Myocyte (in vitro differentiated cells): ENCODE measurements at places on chromosomes 3 and 15. TPM values are rescaled to one million over a fixed set of nuclear protein-coding genes. Genes with fewer than 3 reads are reported as not detected.

DNA sequence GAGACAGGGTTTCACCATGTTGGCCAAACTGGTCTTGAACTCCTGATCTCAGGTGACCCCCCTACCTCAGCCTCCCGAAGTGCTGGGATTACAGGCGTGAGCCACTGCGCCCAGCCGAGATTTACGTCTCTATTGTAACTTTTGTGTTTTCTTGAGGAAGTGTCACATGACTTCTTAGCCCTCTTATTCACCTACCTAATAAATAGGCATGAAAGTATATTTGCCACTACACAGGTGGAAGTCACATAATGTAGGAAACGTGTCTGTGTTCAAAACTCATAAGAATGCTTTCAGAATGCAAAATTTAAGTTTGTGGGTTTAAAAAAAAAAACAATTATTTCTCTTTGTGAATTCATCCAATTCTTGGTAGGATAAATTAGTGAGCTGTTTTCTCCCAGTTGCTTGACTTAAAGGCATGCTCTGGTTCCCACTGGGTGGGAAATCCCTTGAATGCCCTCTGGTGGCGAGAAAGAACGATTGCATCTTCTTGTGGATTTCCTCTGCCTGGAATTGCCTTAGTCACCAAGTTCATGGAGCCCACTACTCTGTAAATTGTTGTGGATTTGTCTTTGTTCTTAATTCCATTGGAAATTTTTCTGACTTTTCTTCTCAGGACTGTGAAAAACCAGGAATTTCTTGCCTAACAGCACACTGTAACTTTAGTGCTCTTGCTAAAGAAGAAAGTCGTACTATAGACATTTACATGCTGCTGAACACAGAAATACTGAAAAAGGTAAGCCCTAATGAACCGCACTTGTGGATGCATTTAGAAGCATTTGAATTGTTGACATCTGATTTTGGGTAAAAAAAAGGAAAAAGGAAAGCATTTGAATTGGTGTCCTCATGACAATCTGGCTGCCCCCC is 82.2 kb upstream of the CTDSPL start:
- DNase-seq: peak; percentile 81

- DNase-seq: no peak
Measured at GRCh38 chr3:132368962-132369361, 48.3 kb upstream of the DNAJC13 start.

Gene CNOT10
- total RNA-seq: 14.7 and 17.1 TPM in 2 replicates

- DNase-seq: no peak
Measured at GRCh38 chr3:35677797-35678196, 38.5 kb downstream of the ARPP21 start.

GRCh38 chr15:82805994-82806406 is at the start of gene FSD2:
FSD2 (minus strand) TSS chr15:82806069; CDS start chr15:82787390, 18,679 bp downstream.
- peak; percentile 93 for DNase-seq

- no peak for DNase-seq
Measured at GRCh38 chr3:123353227-123353849, 95.6 kb downstream of the ADCY5 start.

DNA sequence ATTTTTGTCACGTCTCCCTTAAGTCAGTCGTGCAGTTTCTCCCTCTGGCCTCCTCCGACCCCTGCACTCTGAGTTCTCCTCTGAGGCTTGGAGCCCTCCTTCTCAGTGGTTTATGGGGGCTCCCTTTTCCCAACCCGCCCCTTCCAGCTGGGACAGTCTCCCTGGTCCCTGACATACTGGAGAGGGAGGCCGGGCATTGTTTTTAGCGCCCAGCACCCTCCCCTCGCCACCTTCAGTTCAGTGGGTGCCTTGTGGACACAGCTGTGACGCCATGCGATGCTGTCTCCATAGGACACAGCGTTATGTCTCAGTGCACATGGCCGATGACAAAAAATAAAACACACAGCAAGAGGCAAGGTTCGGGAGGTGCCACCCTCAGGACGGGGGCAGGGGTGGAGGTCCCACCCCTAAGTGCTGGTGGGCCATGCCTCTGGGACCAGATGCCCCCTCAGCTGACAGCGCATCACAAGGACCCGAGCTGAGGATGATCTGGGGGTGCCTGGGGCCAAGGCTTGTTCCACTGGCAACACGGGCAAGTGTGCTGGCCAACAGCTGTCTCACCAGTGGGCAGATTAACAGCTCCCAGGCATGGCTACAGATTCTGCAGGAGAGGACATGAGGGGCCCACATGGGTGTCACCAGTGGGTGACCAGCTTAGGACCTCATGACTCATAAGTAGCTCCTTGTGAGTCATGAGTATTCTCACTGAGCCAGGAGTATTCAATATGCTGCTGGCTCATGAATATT is 81.6 kb downstream of the PLXNA1 start:
- peak; percentile 20 for DNase-seq

DNA sequence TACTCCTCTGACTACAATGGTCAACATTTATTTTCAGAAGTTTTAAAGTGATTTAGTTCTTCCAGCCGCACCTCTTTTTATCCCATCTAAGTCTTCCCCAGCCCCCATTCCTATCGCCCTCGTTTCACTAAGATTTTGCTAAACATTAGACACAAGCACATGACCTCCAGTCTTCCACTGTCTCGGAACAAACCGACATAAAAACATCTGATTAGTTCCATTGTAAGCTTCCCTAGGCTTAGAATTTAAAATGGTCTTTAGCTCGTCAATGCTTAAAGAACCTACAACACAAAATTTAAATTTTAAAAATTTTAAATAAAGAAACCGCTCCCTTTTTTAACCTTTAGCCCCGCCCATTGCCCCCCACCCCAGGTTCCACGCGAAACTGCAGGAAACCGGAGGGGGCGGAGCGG is 284 bp upstream of the TSC22D2 start:
- no peak for DNase-seq

DNA sequence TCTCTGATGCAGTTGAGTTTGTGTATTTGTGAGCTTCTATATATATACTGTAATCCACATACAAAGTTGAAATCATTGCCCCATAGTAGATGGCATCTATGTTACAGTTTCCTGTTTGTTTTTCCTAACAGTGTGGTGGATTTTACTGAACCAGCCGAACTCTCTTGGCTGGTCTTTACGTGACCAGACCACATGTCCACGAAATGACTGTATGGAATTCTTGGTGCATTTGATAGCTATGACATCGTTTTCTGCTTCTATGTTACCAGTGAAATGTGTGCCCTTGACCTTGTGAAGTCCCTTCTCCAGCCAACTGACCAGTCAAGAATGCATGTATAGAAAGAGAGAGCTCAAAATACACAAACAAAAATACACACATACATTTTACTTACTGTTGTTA is 1.8 kb downstream of the KCNMB2 start:
- DNase-seq: no peak

Gene SLITRK3
- not detected in 2 replicates for total RNA-seq

GRCh38 chr3:101195951-101196713 is 124.2 kb downstream of the IMPG2 start:
- peak; percentile 82 for DNase-seq

GRCh38 chr15:62665449-62665848 is 377.1 kb upstream of the TPM1 start:
- peak; percentile 9 for DNase-seq

Gene DNAJB8
- not detected in 2 replicates for total RNA-seq

- DNase-seq: peak; percentile 54
Measured at GRCh38 chr15:68833700-68834331, 13.1 kb upstream of the ANP32A start.

- DNase-seq: no peak
Measured at GRCh38 chr3:187550446-187550845, 119.7 kb downstream of the SST start.

Gene IGSF10
- total RNA-seq: 0.13 and 0.26 TPM in 2 replicates

- DNase-seq: peak; percentile 52
Measured at GRCh38 chr15:39127151-39127790, 453.6 kb upstream of the THBS1 start.

Gene CRYGS
- total RNA-seq: 0.47 and 0.48 TPM in 2 replicates

Gene ACKR4
- total RNA-seq: not detected in 2 replicates

DNA sequence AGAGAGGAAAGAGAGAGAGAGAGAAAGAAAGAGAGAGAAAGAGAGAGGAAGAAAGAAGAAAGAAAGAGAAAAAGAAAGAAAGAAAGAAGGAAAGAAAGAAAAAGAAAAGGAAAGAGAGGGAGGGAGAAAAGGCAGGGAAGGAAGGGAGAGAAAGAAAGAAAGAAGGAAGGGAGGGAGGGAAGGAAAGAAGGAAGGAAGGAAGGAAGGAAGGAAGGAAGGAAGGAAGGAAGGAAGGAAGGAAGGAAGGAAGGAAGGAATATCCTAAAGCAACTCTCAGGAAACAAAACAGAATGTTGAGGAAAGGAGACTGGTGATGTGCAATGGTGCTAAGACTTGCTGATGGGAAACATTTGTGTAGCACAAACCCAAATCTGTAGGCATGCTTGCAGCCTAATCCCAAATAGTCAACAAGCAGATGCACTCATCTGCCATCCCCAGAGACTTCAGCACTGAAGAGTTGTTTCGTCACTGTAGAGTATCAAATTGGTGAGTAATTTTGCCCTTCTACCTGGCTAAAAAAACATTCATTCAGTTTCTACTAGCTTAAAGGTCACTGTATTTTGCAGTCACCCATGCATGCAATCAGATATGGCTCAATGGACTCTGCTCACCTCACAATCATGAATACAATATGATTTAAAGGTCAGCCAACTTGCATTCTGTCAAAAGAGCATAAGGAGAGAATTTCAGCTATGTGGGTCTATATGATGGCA is 480.3 kb downstream of the FGF12 start:
- no peak for DNase-seq

- DNase-seq: no peak
Measured at GRCh38 chr3:197795200-197795599, 4.1 kb downstream of the LRCH3 start.

DNA sequence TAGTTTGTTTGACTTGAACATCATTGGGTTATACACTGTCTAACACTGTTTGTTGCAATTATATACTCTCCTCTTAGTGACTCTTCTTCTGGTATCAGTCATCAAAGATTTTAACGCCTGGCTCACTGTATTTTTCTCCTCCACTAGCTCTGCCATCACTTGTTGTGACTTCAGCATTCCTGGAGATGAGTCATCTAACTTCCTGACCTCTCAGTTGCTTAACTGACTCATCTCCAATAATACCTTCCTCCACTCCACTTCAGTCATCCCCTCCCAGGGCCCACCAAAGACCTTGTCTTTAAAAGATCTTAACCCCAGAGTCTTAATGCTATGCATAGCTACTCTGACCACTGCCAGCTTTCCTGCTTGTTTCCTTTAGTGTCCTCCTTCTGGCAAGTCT is 28.6 kb upstream of the CLSTN2 start:
- peak; percentile 60 for DNase-seq

DNA sequence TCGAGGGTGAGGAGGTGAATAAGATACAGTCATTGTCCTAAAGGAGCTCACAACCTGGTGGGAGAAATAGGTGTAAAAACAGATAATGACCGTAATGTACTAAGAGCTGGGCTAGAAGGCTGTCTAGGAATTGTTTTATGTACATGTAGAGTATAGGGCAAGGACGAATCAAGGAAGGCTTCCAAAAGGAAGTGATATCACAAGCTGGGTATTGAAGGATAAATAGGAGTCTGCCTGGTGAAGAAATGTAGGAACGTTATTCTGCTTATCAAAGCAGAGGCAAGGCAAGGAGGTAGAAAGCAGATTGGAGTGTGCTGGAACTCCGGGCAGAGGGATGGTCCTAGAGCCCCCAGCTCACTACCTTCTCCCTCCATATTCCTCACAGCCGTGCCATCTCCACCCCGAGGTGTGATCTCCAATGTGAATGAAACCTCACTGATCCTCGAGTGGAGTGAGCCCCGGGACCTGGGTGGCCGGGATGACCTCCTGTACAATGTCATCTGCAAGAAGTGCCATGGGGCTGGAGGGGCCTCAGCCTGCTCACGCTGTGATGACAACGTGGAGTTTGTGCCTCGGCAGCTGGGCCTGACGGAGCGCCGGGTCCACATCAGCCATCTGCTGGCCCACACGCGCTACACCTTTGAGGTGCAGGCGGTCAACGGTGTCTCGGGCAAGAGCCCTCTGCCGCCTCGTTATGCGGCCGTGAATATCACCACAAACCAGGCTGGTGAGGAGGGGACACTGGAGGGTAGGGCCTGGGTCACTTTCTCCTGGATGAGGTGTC is 15.1 kb downstream of the EPHB3 start:
- DNase-seq: no peak

Gene ABHD5
- total RNA-seq: 26.9 and 28.3 TPM in 2 replicates

DNA sequence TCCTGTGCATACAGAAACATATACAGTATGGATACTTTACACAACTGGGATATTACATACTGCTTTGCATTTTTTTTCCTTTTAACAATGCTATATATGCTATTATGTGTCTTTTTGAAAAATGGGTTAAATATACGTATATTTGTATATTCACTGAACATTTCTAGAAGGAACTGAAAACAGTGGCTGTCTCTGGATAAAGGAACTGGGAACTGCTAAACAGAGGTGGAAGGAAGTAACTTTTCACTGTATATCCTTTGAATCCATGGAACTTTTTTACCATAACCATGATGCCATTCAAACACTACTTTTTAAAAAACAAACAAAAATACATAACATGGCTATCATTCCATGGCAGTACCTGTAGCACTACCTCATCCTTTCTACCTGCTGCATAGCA is 1.8 kb downstream of the MTFMT start:
- DNase-seq: no peak

- peak; percentile 82 for DNase-seq
Measured at GRCh38 chr15:67109141-67110034, 44.0 kb downstream of the SMAD3 start.

DNA sequence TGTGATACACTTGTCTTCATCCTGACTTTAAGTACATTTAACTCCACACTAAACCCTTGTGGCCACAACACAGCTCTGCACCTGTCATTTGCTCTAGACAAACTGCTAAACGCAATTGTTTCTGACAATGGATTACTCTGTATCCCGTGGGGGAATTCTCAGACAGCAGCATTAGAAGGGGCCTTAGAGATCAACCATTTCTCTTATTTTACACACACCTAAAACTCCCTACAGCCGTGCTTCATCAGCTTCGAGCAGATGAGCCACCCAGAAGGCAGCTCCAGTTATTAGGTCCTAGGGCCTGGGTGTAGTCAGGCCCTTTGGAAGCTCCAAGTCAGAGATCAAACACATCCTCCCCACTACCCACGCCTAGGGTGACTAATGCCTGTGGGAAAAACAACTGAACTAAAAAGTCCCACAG is 1.3 kb upstream of the IL12A start:
- peak; percentile 89 for DNase-seq

Gene GP9
- not detected in 2 replicates for total RNA-seq

Gene KBTBD13
- 0.13 TPM in 1 of 2 replicates, not detected in the other for total RNA-seq

- DNase-seq: no peak
Measured at GRCh38 chr3:24341668-24342067, 153.0 kb downstream of the THRB start.

DNA sequence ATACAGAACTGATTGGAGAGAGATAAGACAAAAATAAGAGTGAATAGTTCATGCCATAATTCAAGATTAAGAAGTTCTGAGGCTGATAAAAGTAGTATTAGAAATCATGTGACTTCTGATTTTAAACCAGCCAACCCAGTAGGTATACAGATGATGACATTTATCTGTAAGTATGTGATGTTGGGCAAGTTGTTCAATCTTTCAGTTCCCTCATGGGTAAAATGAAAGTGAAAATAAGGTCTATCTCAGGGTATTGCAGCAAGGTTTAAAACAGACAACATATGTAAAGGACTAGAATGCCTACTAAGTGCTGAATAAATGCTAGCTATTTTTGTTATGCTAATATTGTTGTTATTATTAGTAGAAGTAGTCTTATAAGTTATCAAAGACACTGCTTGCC is 1055.7 kb downstream of the NAALADL2 start:
- no peak for DNase-seq

Gene SAMMSON
- 0.08 TPM in 1 of 2 replicates, not detected in the other for total RNA-seq

- DNase-seq: peak; percentile 46
Measured at GRCh38 chr15:31472636-31473384, 146.2 kb downstream of the KLF13 start.

Gene ACOX2
- total RNA-seq: 0.16 and 0.91 TPM in 2 replicates

GRCh38 chr3:9761919-9762318 is 7.8 kb downstream of the CAMK1 start:
- DNase-seq: no peak

Gene MAPKAPK3
- 91.0 and 92.3 TPM in 2 replicates for total RNA-seq

Gene RHOV
- 0.10 TPM in 1 of 2 replicates, not detected in the other for total RNA-seq
